Pericardium fibroblast (primary cell): ENCODE measurements at places on chromosomes 7 and 10. TPM values are rescaled to one million over a fixed set of nuclear protein-coding genes. Genes with fewer than 3 reads are reported as not detected.

Gene ZNF518A
- 5.5 and 7.7 TPM in 2 replicates for total RNA-seq

Gene ACTR3C
- 0.09 TPM in 1 of 2 replicates, not detected in the other for total RNA-seq

Gene ADAM8
- 0.09 and 0.70 TPM in 2 replicates for total RNA-seq

Gene NUTM2E
- 0.47 TPM in 1 of 2 replicates, not detected in the other for total RNA-seq

Gene SEMA3D
- 4.7 and 12.1 TPM in 2 replicates for total RNA-seq
